Hepatocyte (in vitro differentiated cells): ENCODE measurements at places on chromosomes 7 and 10. TPM values are rescaled to one million over a fixed set of nuclear protein-coding genes. Genes with fewer than 3 reads are reported as not detected.

DNA sequence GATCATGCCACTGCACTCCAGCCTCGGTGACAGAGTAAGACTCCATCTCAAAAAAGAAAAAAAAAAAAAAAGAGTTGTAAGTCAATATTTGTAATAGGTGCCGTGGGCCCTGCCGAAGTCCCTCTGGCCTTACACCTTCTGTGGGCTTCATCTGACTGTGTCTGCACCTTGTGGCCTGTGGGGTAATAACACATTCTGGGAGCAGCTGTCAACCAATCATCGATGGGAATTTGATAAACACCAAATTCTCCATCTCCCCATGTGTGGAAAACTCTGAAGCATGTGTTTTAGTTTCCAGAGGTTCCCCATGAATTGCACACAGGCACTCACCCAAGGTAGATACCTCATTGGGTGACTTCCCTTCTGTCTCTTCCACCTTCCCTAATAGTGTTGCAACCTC lies 10.8 kb downstream of the ZNF394 start:
- no peak for DNase-seq

- DNase-seq: no peak
Observed at GRCh38 chr7:70646536-70647248, 485.3 kb upstream of the GALNT17 start.

DNA sequence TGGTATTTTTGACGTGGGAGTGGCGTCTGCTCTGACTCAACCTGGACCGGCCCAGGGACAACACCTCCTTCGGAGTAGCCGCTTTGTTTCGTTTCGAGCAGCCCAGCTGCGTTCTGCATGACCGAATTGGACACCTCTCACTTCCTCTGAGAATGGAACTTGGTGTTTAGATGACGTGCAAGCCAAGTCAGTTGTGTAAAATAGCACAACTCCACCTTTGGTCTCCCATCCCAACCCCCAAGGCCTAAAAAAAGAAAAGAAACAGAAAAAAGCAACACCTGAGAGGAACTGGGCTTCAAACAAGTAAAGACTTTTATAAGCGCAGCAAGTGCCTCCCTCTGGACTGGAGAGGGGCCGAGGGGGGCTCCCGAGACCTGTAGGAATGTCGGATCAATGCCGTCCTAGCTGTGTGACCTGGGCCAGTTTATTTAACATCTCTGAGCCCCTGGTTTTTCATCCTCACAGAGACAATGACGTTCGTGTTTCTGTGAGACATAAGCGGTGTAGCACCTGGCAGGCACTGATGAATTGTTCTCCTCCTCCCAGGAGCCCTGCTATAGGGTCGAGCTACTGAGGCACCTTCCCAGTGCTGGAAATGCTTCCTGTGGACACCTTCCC lies 52.0 kb upstream of the SMNDC1 start:
- no peak for DNase-seq

DNA sequence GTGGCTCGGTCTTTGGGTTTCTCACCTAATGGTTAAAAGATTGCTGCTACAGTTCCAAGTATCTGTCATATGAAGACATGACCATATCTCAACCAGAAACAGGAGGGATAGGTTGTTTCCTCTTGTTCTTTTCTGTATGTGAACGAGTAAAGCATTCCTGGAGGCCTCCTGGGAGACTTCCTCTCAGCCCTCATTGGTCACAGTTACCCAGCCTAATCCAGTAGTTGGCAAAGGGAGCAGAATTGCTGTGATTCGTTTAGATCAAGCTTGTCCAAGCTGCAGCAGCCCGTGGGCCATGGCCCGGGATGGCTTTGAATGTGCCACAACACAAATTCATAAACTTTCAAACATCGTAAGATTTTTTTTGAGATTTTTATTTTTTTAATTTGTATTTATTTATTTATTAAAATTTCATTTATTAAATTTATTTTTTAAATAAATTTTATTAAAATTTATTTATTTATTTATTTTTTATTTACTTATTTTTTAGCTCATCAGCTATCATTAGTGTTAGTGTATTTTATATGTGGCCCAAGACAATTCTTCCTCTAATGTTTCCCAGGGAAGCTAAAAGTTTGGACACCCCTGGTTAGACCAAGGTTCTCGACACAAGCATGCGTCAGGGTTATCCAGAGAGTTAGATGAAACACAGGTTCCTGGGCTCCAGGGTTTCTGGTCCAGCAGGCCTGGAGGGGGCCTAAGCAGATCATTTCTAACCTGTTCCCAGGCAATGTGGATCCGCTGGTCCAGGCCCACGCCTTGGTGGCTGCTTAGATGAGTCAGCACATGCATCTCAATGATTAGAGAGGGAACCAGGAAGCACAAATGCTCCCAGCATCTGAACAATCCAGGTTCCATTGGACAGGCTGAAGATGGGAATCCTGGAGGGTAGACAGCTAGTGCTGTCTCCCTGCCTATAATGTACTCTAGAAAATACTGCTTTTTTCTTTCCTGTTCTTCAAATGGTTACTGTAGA lies 25.6 kb downstream of the CDC123 start:
- no peak for DNase-seq

DNA sequence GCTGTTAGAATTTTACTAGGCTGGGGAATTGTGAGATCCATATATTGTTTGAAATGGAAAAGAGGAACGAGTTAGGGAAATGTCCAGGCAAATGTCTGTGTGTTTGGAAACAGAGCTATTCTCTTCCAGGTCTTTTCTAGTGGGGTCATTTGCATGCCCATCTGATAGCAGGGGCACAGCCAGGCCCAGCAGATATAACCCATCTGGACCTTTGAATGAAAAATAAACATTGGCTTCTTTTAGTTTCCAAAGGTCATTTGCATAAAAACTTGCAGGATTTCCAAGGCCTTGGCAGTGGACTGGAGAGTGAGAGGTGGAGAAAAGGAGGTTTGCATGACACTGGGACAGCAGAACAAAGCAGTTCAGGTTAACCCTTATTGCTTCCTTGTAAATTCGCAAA lies 188.0 kb upstream of the GPR26 start:
- DNase-seq: no peak

GRCh38 chr10:87862679-87863052 lies 667 bp downstream of the KLLN start:
- no peak for DNase-seq

DNA sequence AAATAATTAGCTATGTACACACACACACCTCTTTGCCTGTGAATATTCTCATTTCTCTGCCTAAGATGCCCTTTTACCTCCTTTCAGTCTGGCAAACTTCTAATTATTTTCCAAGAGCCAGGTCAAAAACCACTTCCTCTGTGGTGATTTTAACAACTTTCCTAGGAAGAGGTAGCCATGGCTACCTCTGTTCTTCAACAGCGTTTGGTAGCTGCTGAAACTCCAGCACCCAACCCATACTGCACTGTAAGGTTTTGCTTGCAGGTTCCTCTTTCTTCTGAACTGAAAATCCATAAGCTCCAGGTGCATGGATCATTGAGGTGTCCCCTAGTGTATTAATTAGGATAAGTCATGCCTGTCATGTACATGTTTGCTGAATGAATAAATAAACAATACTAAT lies 25.6 kb downstream of the NRCAM start:
- DNase-seq: no peak

GRCh38 chr7:134553976-134554375 lies 5.1 kb downstream of the AKR1B15 start:
- peak; percentile 18 for DNase-seq

GRCh38 chr10:78828647-78829539 lies 239.9 kb upstream of the ZMIZ1 start:
- no peak for DNase-seq

The TLX1 gene
- total RNA-seq: 0.24 TPM in 1 of 2 replicates, not detected in the other

The PRR15 gene
- total RNA-seq: 47.4 and 53.3 TPM in 2 replicates

The NOS3 gene
- 8.1 and 9.8 TPM in 2 replicates for total RNA-seq

The IGF2BP3 gene
- total RNA-seq: 73.1 and 75.7 TPM in 2 replicates
